ENCODE measurements at places on chromosomes 13 and 19.

GRCh38 chr19:42626181-42626580 is 31.5 kb upstream of the CEACAM8 start:
- no peak for DNase-seq

DNA sequence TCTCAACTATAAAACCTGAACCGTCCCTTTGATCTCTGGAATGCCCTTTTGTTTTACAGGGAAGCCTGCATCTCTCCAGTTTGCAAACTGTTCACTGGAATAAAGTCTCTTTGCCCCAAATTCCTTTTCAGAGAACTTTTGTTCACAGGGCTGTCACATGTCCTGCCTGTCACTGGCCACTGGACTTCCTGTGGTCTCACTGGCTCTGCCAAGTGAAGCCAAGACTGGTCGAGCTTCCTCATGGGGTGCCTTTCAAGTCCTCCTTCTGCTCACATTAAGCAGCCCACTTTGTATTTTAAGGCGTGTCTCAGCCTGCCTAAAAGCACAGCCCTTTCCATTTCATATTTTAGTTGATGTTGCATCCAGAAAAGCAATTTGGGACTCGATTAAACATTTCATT is 215.7 kb downstream of the KATNAL1 start:
- no peak for DNase-seq

DNA sequence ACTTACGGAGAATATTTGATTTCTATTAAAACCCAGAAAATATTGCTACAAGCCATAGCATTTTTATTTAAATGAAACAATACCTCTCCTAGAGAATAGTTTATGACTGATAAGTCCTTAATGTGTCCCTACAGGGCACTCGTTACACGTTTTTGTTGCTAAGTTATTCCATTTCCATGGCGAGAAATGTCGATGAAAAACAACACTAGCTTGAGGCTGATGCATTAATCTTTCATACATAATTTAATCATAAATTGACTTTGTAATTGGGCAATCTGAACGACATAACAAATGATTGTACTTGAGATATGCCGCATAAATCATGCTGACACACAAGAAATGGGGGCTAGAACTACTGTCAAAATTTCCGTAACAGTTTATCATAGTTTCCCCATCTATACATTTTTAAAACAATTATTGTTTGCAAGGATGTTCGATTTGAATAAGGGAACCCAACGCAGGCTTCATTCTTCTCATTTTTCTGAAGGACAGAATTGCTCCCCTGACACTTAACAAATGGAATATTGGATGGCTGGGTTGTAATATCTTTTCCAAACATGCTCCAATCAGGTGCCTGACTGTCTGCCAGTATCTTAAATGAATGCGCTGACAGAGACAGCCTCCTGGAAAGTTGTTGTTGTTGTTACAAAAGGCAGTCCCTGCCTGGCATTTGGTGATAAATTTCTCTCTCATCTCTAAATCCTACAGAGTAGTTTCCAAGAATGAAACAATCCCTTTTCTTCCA is 61.9 kb downstream of the FLT1 start:
- DNase-seq = no peak

DNA sequence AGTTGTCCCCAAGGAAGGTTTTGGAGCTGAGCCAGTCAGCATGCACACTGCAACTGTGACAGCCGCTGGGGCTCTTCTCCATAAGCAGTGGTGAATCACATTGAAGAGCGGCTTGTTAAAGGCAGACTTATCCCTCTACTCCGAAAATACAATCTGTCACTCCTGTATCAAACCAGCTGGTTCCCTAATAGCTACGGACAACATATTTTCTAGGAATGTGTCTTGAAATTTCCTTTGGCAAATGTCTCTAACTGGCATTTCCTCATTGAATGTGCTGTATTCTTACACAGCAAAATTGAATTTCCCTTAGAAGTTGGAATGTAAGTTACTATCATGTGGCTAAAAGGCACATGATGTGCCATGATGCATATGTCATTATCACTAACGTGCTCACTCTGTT is 104.0 kb upstream of the GPR12 start:
- no peak for DNase-seq

Measured in stimulated activated CD8-positive, alpha-beta memory T cell treated with anti-CD3 and anti-CD28 coated beads, Interleukin-4, amount 100 ng/mL, for 24 hours (primary cell).